ENCODE measurements at places on chromosomes 12 and 14. TPM values are rescaled to one million over a fixed set of nuclear protein-coding genes. Genes with fewer than 3 reads are reported as not detected.

DNA sequence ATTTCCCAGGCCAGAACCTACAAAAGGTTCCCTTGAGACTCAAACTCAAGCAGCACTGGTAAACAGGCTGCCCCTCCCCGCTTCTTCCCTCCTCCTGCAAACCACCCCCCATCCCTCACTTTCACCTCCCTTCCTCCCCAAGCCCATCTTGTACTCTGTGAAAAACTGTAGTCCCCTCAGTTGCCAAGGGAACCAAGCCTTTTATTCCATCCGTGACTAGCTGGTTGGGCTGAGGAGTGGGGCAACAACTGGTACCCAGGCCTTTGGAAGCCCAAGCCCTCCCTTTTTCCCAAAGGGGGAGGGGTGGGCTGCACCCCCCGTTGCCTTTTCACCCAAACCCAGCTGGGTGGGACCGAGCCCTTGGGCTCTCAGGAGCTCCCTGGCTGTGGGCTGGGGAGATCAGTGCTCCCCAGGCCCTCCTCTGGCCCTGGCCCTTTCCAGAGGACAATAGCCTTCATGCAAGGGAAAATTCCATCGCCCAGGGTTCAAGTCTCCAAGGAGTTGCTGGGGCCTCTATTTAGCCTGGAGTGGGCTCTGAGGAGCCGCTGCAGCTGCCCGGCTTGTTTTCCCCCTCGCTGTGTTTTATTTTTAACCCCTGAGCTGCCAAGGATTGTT, 61.9 kb downstream of the ZFP36L1 start:
- no peaks in the 10 kb centered on the region for H3K27me3 ChIP-seq
- peaks cover 53% of the 10 kb centered on the region for H3K4me1 ChIP-seq
- DNase-seq: no peak
- H3K4me3 ChIP-seq: no peak overlapping the region
- H3K36me3 ChIP-seq: no peaks in the 10 kb centered on the region

GRCh38 chr14:62064751-62065323, 302.6 kb downstream of the SNAPC1 start:
- H3K27me3 ChIP-seq: no peaks in the 10 kb centered on the region
- no peaks in the 10 kb centered on the region for H3K36me3 ChIP-seq
- H3K4me1 ChIP-seq: no peaks in the 10 kb centered on the region
- H3K27ac ChIP-seq: no peak overlapping the region

DNA sequence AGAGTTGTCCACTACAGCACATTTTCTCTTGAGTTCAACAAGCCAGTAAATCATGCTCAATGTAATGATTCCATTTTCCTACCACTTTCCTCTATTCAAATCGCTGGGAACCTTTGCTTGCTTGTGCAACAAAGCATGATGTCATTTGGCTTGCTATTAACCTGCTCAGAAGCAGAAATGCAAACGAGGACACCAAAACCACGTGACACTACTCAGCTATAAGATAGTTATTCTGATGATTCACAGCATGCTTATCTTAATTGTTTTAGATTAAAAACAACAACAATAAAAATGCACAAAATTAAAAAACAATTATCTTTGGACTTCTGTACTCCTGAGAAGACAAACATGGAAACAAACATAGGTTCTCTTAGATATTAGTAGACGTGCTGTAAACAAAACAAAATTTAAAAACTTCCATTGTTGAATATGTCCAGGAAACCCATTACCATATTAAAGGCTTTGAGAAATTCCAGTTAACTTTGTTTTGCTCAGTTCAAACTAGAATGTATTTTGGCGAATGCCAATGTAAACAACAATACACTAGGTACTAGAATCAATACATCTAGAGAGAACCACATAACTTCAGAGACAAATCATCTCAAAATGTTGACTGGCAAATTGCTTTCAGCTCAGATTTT, 77.5 kb upstream of the KRAS start:
- H3K36me3 ChIP-seq: no peaks in the 10 kb centered on the region
- H3K27me3 ChIP-seq: no peaks in the 10 kb centered on the region
- no peaks in the 10 kb centered on the region for H3K4me1 ChIP-seq
- H3K4me3 ChIP-seq: no peak overlapping the region
- H3K27ac ChIP-seq: no peak overlapping the region

DNA sequence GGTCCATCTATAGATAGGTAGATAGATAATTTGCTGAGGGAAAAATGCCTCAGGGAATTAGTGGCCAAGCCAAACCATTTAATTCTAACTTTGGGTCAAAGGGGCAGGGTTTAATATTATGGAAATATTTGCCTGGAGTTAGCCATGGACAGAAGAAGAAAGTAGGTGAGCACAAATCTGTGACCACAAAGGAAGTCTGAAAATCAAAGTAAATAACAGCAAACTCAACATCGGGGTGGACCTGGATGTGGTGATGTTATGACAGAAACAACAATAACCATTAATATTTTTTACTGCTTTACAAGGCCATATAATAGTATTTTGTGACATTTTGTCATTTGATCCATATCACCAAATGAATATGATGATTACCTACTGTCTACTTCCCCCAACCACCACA, 578.0 kb upstream of the MGAT4C start:
- H3K4me3 ChIP-seq: no peak overlapping the region
- H3K36me3 ChIP-seq: no peaks in the 10 kb centered on the region
- H3K4me1 ChIP-seq: no peaks in the 10 kb centered on the region
- DNase-seq: no peak

DNA sequence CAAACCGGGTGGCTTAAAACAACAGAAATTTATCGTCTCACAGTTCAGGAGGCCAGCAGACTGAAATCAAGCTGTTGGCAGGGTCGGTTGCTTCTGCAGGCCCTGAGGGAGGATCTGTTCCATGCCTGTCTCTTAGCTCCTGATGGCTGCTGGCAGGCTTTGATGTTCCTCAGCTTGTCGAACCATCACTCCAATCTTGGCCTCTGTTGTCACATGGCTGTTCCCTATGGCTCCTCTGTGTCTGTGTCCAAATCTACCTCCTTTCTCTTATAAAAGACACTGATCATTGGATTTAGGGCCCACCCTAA, 14.0 kb downstream of the NFATC4 start:
- no peak for DNase-seq
- H3K36me3 ChIP-seq: no peaks in the 10 kb centered on the region
- no peaks in the 10 kb centered on the region for H3K4me1 ChIP-seq
- H3K27me3 ChIP-seq: no peaks in the 10 kb centered on the region

The NID2 gene
- 66.0 TPM for total RNA-seq

The GPR68 gene
- total RNA-seq: 0.28 TPM

The GSC gene
- total RNA-seq: not detected
